GOT3 (cell line): ENCODE measurements at places on chromosomes 6 and 20.

DNA sequence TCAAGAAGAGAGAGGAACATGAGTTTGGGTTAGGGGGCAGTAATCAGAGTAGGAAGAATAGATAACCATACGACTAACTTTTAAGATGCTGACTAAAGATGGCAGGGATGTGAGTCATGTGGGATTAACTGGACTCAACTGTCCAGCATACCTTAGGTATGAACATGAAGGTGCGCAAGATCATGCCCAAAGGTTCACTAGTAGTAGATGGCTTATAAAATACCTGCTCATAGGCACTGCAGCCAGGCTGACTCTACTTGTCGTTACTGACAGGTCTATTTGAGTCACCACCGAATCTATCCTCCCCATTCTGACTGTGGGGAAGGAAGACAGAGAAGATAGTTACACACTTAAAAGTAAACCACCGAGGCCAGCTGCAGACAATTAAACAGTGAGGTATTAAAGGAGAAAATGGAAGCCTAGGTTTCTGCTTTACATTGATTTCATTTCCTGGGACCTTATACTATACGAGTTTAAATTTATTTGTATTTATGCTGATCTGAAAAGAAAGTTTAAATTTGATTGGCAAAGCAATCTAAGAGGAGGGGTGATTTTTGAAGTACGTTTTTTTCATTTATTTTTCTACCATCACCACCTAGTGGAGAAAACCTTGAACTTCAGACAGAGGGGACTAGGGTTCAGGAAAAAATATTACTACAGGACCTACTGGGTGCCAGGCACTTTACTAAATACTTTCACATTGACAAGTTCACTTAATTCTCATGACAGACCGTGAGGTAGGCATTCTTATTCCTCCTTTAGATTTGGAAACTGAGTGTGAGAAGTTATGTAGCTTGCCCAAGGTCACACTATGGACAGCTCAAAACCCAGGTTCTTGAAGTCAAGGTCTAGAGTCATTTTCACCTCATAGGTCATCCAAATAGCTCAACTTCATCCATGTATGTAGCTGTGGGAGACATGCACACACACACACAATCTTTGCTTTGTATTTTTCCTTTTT is 4.0 kb upstream of the WRNIP1 start:
- DNase-seq: no peak

DNA sequence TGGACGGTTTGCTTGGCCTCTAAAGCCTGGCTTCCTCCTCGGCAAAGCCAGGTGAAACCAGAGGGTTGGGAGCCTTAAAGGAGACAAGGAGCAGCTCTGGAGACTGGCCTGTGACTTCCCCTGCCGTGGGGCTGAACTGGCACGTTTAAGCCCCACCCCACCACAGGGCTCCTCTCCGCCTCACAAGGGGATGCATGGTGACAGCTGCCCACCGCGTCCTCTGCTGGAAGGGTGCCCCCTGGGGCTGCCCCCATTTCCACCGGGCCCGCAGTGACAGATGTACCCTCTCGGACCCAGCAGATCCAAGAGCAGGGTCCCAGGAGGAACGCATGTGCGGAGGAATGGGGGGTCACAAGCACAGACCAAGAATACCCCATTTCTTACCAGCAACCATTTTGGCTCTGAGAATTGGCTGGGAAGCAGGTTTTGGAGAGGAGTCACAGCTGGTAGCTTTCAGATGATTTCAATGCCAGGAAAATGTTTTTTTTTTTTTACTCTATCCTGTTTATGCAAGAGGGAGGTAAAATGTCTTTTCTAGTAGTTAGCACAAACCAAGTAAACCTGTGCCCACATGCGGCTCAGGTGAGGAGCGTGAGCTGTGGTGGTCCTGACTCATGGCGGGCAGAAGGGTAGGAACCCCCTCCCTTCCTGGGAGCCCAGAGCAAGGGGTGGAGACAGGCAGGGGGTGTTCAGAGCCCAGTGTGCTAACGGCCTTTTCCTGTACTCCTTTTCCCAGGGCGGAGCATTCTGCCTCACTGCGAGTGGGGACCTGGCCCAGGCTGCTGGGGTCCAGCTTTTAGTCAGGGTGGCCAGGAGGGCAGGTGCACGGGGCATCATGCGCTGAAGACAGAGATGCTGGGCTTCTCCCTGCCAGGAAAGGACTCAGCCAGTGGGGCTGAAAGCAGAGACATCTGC is 33.0 kb downstream of the FRMD1 start:
- no peak for DNase-seq

- no peak for DNase-seq
These were observed 114.2 kb downstream of the PLEKHG1 start for GRCh38 chr6:150713931-150714330.

DNA sequence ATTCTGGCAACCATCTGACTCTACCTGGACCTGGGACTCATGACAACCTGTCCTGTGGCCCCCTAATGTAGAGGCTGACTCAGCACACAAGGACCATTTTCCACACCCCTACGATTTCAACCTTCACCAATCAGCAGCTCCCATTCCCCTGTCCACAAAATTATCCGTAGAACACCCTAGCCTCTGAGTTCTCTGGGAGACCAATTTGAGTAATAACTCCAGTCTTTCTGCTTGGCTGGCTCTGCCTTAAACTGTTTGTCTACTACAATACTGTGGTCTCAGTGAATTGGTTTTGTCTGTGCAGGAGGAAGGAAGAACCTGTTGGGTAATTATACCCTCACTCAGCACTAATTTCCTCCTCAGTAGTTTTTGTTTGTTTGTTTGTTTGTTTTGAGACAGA is 99.3 kb upstream of the MRPS10 start:
- no peak for DNase-seq

DNA sequence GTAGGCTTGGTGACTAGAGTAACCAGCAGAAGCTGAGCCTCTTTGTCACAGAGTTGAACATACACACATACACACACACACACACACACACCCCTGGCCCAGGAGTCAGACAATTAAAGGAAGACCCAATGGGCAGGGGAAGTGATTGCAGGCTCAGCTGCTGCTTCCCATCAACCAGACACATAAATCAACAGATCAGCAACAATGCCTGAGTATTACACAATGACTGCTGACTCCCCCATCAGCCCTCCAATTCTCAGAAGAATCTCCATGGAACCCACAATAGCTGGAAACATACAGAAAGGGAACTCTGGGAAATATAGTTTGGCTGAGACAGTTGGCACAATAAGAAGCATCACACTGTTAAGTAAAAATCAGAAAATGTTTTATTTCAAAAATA is 270.4 kb upstream of the PLCB4 start:
- no peak for DNase-seq

DNA sequence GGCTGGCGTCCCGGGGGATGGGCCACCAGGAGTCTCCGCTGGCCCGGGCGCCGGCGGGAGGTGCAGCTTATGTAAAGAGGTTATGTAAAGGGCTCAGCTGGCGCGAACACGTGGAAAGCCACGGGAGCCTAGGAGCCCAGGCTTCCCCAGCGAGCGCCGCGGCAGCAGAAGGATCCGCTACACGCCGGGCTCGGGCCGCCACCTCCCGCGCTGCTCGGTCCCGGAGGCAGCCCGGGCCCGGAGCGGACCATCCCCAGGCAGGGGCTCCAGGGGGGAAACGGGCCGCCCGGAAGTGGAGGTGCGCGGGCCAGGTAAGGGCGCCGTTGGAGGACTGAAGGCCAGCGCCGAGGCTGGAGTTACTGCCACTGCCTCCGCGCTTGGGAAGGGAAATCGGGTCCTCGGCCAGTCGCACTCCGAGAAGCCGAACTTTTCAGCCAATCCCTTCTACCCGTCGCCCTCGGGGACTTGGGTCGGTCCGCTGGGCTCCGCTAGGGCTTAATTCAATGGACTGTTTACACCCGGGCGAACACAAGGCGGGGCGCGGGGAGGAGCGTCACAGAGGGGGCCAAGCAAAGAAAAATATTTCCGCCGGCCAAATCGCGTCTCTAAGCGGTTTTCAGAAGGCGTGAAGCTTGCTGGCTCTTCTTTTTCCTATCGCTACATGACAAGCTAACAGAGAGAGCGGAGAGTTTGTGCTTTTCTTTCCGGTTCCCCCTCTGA is 398 bp downstream of the STK35 start:
- DNase-seq: peak; percentile 89

DNA sequence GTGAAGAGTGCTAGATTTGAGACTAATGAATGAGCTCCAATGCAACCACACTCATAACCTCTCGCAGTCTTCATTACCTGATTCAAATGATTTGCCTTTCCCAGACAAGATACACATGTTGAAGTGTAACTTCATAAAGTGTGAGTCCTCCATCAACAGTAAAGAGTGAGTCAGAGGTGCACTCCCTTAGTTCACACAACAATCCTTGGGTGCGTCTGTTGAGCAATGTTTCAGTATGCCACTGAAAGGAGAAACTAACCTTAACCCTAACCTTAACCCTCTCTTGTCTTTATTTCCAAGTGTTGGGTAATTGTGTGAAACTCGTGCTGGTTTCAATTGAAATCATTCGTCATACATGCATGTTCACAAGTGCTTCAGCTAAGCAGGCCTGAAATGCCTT is 21.0 kb upstream of the RIN2 start:
- DNase-seq: no peak

DNA sequence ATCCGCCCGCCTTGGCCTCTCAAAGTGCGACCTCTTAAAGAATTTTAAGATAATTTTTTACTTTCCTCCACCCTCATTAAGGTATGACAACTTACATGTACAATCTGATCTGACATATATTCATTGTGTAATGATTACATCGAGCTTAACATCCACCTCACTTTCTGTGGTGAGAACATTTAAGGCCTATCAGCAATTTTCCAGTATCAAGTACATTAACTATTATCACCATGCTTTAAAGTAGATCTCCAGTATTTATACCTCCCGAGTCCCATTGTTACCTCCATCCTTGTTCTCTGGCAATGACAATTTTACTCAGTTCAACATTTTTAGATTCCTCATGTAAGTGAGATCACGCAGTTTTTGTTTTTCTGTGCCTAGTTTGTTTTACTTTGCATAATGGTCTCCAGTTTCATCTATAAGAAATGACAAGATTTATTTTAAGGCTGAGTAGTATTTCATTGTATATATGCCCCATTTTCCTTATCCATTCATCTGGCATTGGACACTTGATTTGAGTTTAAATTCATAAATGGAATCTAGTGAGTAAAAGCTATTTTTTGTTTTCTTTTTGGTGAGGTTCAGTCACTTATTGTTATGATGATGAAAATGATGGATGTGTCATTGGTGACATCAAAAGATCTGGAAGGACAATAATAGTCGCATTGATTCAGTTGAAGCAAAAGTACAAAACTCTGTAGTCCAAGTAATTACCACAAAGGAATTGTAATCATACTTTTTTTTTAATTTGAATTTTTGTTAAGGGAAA is 87.0 kb downstream of the OR2B2 start:
- no peak for DNase-seq

DNA sequence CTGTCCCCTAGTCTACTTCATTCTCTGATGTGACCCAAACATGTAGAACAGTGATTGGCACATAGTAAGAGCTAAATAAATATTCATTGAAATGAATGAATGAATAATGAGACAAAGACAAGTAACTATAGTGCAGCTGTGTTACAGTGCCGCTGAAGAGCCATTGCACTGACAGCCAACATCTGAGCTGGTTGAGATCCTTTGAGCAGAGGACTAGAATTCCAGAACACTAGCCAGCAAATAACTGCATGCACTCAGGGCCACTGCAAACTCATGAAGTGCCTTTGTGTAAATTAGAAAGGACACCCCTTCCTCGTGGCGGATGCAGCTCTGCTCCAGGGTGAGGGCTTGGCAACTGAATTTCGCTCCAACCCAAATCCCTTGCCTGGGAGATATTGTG is 230.3 kb upstream of the CDYL start:
- DNase-seq: no peak

- DNase-seq: no peak
These were observed 134.3 kb downstream of the IBTK start for GRCh38 chr6:82113231-82113630.

- DNase-seq: no peak
These were observed 1.9 kb downstream of the PHIP start for GRCh38 chr6:79076160-79076559.

GRCh38 chr6:134599079-134599478 is 281.2 kb upstream of the SGK1 start:
- DNase-seq: no peak

- DNase-seq: no peak
These were observed 312.7 kb upstream of the SGK1 start for GRCh38 chr6:134630508-134631121.

DNA sequence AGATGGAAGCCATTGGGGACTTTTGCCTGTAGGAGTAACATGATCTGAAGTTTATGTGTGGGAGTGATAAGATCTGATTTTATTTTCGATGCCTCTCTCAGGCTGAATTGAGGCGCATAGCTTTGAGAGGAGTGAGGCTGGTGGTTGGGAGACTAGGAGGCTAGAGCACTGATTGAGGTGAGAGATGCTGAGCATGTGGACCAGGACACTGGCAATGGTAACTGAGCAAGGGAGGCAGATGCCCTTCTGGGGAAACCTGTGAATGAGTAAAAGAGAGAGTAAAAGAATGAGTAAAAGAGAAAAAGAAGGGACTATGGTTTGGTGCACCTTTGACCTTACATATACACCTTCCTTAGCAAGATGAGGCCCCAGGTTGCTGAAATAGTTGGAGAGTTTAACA is 3.0 kb downstream of the RRP36 start:
- DNase-seq: no peak

- no peak for DNase-seq
These were observed 260.6 kb upstream of the STXBP5 start for GRCh38 chr6:146943664-146944063.

- DNase-seq: no peak
These were observed 73.1 kb downstream of the PRND start for GRCh38 chr20:4794846-4795245.

- DNase-seq: no peak
These were observed 157.9 kb downstream of the RPS12 start for GRCh38 chr6:132972254-132972653.

DNA sequence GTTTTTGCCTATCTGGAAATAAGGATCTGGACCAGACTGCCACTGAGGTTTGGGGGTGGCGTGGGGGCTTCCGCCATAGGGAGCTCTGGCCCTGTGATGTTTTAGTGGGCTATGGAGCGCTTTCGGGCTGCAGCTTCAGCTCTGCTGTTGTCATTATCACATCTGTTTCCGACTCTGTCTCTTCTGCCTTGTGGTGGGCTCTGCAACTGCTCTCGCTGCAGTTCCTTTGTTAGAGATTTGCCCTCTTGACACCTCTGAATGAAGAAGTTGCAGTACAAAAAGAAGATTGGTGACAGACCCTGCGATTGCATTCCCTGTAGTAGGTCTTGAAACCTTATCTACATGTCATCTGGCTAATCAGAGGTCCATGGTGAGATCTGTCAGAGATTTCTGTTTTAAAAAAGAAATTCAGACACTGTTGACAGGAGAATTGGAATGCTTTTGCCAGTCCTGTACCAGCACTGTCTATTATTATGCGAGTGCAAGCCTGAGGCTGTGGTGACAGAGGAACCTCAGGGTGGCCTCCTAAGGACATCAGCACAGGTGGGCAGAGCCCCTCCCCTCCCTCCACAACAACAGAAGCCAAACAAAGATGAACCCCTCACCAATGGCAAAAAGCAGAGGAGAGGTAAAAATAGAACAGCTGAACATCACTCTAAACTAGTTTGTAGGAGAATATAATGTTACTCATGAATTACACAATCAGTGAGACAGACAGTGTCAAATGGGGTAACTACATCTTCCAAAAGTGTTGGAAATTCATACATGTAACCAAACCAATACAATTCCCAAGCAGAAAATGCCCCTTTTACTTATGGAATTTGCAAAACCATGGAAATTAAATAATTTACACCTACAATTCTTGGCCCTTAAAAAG is 63.5 kb upstream of the DEFB112 start:
- DNase-seq: no peak

GRCh38 chr6:144343701-144344428 is 58.7 kb downstream of the UTRN start:
- DNase-seq: no peak
